ENCODE measurements at places on chromosomes 13 and 19.

DNA sequence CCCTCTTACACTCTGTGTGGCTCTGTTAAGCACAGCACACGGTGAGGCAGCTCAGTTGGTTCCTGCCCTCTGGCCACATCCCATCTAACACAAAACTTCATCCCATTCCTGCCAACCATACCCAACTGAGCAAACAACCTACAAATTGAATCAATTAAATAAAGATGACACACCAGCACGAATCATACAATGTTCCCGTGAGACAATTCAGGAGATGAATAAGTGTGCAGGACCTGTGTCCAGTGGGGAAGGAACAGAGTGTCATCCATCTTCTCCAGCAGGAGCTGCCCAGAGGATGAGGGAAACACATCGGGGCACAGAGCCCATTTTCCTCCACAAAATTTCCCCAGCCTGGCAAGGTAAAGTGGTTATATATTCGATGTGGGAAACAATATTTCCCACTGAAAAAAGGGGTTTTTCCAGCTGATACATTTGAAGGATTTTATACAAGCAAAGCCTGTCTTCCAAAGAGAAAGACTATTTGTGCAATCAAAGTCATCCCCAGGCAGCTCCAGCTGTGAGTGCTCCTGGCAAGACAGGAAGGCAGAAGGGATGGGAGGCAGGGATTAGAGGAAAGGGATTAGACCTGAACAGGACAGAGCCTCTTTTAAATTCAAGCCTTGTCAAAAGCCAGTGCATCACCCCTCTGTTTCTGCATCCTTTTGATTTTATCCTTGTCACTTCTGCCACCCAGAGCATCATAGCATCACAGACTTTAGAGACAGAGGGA, 240.2 kb downstream of the LHFPL6 start:
- DNase-seq = no peak

DNA sequence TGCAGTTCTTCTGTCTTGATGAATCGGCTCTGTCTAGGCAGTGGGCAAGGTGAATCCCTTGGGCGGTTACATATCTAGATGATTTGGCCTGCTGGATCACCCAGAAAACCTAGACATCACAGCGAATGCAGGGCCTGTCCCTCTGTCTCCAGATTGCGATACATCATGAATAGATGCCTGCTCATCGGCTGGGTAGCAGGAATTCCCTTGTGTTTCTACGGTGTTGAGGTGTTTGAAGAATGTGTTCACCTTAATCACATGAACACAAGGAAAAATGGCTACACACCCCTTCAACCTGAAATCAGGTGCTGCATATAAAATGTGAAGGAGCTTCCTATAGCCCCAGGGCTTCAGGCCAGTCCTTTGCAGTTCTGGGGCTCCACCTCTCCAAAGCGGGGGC, 281.2 kb downstream of the SHISA2 start:
- no peak for DNase-seq

- DNase-seq = no peak
These were observed 40.0 kb upstream of the GJB6 start for GRCh38 chr13:20272104-20272503.

GRCh38 chr19:50402544-50403301, 16.0 kb upstream of the SPIB start:
- DNase-seq = no peak

GRCh38 chr13:50149214-50149613, 134.0 kb downstream of the KCNRG start:
- no peak for DNase-seq

DNA sequence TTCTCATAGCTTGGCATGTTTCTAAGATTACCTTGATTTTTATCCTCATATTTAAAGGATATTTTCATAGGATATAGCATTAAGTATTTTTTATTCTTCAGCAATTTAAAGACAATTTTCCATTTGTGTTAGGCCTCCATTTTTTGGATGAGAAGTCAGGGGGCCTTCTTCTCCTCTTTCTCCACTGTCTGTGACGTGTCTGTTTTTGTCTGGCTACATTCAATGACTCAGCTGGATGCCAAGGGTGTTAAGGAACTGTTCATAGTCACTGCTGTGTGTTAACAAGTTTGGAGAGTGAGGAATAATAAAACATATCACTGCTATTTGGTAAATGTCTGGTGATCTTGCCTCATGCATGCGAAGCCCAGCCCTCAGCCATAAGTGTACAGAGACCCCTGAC, 36.4 kb downstream of the ZNF582 start:
- no peak for DNase-seq

DNA sequence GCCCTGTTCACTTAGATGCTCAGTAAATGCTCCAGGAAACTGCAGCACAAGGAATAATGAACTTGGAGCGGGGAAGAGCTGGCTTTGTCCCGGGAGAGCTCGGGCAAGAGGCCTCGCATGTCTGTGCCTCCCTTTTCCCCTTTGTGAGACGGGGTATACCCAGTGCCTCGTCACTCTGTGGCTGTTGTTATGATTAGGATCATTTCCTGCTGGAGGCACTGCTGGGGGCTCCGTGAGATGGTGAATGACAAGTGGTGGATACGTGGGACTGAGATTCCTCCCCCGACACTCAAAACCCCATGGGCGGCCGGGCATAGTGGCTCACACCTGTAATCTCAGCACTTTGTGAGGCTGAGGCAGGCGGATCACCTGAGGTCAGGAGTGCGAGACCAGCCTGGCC, 1.1 kb upstream of the PLVAP start:
- no peak for DNase-seq

DNA sequence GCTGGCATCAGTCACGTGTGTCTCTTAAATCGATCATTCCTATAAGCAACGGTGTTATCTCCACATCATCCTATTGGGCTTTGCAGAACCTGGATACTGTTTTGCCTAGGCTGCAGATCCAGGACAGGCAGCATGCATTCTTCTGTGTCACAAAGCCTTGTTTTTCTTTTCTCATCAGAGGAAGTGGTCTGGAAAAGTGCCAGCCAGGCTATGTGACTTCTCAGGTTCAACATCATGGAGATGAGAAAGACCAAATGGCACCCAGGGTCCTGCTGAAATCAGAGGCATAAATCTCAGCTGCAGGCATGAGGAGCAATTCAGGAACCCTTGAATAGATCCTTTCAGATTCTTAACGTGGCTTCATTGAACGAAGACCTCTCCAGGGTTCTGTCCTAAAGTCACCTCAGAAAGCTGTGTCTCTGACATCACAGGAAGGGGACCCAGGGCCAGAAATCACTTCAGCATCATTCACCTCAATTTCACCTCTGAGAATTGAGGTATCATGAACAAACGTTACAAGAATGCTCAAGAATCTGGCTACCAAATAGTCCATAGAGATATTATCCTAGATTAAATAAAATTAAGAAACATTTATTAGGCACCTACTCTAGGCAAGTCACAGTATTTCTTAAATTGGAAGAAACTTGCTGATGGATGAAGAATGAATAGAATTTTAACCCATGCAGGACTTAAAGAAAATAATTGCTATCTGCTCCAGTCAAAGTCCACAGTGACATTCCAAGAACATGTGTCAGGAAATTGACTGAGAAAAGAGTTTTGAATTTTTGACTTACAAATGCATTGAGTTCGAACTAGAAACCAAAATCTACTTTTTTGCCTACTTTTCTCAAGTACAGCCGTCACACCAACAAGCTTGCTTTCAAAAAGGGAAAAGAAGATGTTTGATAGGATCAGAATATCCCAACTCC, 124.1 kb downstream of the COG6 start:
- no peak for DNase-seq

- DNase-seq = no peak
These were observed 72.2 kb downstream of the CDADC1 start for GRCh38 chr13:49319951-49320350.

GRCh38 chr19:374886-375235, 30.3 kb upstream of the MIER2 start:
- DNase-seq = no peak

DNA sequence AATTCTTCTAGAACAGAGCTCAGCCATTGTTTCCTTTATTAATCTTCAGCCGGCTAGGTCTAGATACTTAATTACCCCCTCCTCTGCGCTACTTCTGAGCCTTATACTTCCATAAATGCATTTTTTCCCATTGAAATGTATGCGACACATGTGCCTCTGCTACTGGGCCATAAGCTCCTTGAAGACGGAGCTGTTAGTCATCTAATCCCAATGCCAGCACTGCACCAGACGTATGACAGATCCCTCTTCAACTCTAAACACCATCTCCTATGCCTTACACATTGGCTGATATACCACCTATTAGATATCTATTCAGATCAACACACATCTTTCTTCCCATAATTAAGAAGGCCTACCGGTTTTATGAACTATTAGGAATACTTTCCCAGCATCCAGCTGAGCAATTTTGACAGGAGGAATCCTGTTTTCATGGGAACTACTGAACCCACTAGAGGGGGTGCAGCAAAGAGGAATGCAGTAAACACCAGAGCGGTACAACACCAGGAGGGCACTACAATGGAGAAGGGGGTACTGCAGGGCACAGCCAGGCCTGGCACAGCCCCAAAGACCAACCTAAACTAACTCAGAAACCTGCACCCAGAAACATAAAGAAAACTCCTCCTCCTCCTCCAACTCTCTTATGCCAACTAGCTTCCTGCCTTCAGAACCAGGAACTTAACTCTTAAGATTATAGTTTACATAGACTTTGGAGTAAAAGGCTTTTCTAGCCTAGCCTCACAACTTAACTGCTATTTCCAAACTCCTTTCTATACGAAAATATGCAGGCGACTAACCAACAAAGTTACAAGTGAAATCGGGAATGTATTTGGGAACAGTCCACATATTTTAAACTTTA, 18.7 kb downstream of the STK24 start:
- DNase-seq = no peak

DNA sequence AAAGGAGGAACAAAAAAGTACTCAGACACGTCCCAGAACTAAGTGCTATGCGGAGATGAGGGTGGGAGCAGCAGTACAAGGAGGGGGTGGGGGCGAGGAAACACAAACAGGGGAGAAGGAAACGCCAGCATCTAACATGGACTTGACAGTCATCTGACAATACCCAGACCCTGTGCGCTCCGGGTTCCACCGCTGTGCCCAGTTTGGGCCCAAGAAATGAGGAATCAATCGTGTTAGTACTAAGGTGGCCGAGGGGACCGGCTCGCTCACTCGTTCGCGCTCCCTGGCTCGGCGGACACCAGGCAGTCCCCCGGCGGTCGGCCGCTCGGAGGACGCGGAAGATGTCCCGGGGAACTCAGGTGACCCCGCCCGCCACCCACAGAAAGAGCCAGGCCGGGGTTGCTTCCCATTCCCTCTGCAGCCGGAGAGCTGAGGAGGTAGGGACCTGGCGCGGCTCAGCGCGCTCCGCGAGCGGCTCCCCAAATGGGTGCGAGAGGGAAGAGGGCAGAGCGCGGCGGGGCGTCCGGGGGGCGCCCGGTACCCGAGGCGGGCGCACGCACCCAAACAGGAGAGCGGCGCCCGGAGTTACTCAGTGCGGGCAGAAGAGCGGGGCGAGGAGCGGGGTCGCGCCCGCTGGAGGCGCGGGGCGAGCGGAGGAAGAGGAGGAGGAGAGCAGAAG, 616 bp downstream of the TSHZ3 start:
- no peak for DNase-seq

DNA sequence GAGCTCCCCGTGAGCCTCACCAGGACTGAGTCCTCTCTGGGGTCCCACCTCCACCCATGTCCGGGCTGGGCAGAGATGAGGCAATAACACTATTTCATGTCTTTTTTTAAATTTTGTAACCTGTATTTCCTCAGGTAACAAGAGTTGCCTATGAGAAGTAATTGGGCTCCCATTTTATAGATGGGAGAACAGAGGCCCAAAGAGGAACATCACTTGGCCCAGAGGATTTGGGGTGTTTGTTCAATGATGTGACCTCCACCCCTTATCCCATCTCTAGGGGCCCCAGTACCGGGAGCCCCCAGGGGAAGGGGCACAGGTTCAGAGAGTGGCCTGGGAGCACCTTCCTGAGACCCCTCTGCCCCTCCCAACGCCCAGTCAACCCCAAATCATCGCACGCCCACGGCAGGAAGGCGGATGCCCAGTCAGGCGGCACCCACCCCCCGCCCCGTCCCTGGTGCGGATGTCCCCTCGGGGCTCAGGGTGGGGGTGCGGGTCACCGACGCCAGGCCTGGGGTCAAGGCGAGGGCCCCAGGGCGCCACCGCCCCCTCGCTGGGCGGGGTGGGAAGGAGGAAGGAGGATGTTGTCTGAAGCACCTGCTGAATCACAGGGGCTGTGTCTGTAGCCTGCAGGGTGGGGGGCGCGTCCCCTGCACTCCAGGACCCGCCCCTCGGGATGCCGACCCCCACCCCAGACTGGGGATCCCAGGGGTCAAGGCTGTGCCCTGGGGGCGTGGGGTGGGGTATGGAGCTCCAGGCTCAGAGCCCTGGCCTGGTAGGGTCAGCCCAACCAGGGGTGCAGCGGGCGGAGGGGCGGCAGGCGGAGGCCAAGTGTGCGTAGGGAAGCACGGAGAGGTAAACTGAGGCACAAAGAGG, 9.0 kb upstream of the CIRBP start:
- DNase-seq = no peak

DNA sequence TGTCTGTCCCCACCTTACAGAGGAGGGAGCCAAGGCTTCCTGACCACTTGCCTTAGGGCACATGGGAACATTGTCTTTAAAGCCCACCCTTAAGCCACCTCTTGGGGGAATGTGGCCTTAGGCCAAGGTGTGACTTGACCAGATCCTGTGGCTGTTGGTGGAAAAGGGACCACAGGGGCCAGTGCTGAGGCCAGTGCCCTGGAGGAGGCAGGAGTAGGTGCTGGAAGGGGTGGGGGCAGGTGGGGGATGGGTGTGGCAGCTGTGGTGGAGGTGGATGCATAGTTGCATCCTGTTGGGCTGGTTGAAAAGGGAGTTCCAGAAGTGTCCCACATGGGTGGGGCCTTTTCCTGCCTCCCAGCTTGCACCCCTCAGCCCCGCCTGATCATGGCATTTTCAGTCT, 44.8 kb downstream of the DNM2 start:
- no peak for DNase-seq

GRCh38 chr19:10730932-10731331, 13.1 kb downstream of the DNM2 start:
- DNase-seq = no peak

- DNase-seq = no peak
These were observed 92.7 kb downstream of the NALCN start for GRCh38 chr13:101323601-101324000.

- DNase-seq = no peak
These were observed 403.3 kb upstream of the ATXN8OS start for GRCh38 chr13:69704311-69704710.

GRCh38 chr13:109694972-109695371, 91.4 kb downstream of the IRS2 start:
- DNase-seq = no peak

DNA sequence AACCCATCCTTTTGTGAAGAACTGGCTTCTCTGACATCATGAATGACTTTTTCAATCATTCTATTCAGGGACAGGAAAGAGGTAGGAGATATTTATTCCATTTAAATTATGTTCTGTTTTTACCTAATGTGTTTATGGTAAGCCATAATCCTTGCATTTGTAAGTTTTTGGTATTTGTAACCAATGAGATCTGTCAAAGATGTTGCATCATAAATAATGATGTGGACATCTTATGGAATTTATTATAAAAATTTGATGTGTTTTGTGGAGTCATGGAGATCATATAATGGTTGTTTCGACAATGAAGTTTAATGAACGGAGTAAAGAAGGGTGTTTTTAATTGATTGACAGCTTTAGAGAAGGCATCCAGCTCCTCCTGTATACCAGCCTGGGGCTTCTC, 67.6 kb downstream of the LMO7 start:
- no peak for DNase-seq

- no peak for DNase-seq
These were observed 37.9 kb upstream of the UBL3 start for GRCh38 chr13:29888306-29888705.
